ENCODE measurements at places on chromosomes 5 and 9.
A peak's percentile ranks its signal among the peaks of the same experiment; 100 is the strongest.

DNA sequence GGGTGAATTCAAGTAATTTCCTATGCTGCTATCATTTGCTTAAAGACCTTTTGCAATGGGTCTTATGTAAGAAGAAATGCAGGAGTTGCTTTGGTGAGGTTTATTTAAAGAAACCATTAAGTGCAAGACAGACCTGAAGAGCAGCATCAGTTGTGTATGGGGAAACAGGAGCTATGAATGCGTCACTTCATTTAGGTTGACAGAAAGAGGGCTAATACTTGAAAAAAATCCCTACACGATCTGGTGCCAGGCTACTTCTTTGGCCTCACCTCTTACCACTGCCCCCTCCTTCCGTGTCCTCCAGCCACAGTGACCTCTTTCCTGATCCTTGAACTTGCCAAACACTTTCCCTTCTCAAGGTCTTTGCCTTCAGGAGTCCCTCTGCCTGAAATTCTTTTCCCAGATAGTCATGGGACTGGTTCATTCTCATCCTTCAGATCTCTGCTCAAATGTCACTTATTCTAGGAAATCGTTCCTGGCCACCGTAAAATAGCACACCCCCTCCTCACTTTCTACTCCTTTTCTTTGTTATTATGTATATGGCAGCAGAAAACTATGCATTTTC is 1.4 kb upstream of the JAK2 start:
- DNase-seq = no peak

DNA sequence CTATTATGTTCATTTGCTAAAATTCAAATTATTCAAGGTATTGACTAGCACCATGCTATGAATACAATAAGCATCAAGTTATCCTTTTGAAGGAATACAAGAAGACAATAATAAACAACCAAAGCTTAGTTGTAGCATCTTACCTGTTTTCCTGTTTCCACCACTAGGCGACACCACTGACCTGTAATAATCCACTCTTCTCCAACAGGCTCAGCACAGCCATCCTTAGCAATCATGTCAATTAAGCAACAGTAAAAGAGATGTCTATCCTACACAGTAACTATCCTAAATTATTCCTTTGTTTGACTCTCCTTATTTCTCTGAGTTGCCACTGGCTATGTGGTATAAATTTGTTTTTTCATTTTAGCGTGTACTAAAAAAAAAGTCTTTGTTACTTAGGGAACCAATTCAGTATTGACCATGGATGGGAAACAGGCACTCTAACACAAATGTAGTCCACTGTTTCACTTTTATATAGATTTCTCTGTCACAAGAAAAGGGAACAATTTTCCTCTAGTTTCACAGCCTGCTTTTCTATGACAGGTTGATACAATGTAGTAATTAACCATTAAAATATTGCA is 46.2 kb downstream of the PCA3 start:
- peak; percentile 71 for DNase-seq

DNA sequence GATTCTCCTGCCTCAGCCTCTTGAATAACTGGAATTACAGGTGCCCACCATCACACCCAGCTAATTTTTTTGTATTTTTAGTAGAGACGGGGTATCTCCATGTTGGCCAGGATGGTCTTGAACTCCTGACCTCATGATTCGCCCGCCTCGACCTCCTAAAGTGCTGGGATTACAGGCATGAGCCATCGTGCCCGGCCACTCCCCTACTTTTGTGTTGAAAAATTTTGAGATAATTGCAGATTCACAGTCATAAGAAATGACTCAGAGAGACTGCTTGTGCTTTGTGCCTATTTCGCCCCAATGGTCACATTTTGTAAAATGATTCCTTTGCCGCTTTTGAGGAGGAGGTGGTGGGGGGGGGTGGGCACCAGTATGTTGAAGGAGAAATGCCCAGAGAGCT is 48.1 kb upstream of the SH3PXD2B start:
- DNase-seq = no peak

- no peak for DNase-seq
These were observed 1.1 kb upstream of the IRF1 start for GRCh38 chr5:132491368-132492364.

DNA sequence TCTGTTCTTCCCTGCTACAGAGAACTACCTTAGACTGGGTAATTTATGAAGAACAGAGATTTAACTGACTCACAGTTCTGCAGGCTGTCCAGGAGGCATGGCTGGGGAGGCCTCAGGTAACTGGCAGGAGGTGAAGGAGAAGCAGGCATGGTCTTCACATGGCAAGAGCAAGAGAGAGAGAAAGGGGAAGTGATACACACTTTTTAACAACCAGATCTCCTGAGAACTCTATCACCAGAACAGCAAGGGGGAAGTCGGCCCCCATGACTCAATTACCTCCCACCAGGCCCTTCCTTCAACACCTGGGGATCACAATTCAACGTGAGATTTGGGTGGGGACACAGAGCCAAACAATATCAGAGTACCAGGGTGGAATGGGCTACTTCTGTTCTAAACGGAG is 766.8 kb downstream of the TLE1 start:
- DNase-seq = no peak

GRCh38 chr5:31186672-31187267 is 6.7 kb upstream of the CDH6 start:
- DNase-seq = peak; percentile 39
